Endothelial cell of coronary artery (primary cell): ENCODE measurements at places on chromosomes 6 and 20. TPM values are rescaled to one million over a fixed set of nuclear protein-coding genes. Genes with fewer than 3 reads are reported as not detected.

Gene C2
- 0.19 TPM in 1 of 2 replicates, not detected in the other for total RNA-seq

Gene DEFB132
- total RNA-seq, result not detected in 2 replicates

Gene E2F1
- total RNA-seq, result 5.1 and 9.8 TPM in 2 replicates

Gene C4B
- 0.63 and 1.8 TPM in 2 replicates for total RNA-seq

Gene NHLRC1
- total RNA-seq, result 0.99 and 1.4 TPM in 2 replicates

Gene LPA
- total RNA-seq, result not detected in 2 replicates

Gene RSPH9
- 0.09 and 0.19 TPM in 2 replicates for total RNA-seq

Gene OR2H1
- not detected in 2 replicates for total RNA-seq

Gene AARS2
- total RNA-seq, result 21.3 and 22.0 TPM in 2 replicates

Gene SLC22A1
- 0.19 TPM in 1 of 2 replicates, not detected in the other for total RNA-seq

Gene TUBB1
- not detected in 2 replicates for total RNA-seq

Gene LY6G6C
- total RNA-seq, result not detected in 2 replicates

Gene RNF114
- 30.0 and 42.5 TPM in 2 replicates for total RNA-seq

Gene FABP7
- total RNA-seq, result not detected in 2 replicates

Gene KCNK16
- total RNA-seq, result not detected in 2 replicates

Gene TRIM15
- not detected in 2 replicates for total RNA-seq

Gene PTCRA
- total RNA-seq, result not detected in 2 replicates

Gene HLA-A
- 426 and 595 TPM in 2 replicates for total RNA-seq

Gene SYNDIG1
- not detected in 2 replicates for total RNA-seq

Gene KCNS1
- total RNA-seq, result under 0.01 and 0.85 TPM in 2 replicates

Gene GNAS-AS1
- total RNA-seq, result 0.27 and 0.85 TPM in 2 replicates

Gene TCF19
- 9.7 and 17.5 TPM in 2 replicates for total RNA-seq

Gene DDX27
- 25.6 and 30.5 TPM in 2 replicates for total RNA-seq

Gene MAD2L1BP
- 19.1 and 23.6 TPM in 2 replicates for total RNA-seq

Gene FAM83C
- not detected in 2 replicates for total RNA-seq

Gene SLCO4A1
- 3.1 and 3.8 TPM in 2 replicates for total RNA-seq

Gene SLC22A23
- total RNA-seq, result 4.4 and 9.0 TPM in 2 replicates

Gene BCAS1
- under 0.01 TPM in 1 of 2 replicates, not detected in the other for total RNA-seq

Gene MCHR2
- total RNA-seq, result not detected in 2 replicates

Gene BPI
- total RNA-seq, result not detected in 2 replicates

Gene WFDC10B
- not detected in 2 replicates for total RNA-seq
